Eye (tissue), 1 donor: ENCODE measurements at places on chromosomes 11 and 22.

DNA sequence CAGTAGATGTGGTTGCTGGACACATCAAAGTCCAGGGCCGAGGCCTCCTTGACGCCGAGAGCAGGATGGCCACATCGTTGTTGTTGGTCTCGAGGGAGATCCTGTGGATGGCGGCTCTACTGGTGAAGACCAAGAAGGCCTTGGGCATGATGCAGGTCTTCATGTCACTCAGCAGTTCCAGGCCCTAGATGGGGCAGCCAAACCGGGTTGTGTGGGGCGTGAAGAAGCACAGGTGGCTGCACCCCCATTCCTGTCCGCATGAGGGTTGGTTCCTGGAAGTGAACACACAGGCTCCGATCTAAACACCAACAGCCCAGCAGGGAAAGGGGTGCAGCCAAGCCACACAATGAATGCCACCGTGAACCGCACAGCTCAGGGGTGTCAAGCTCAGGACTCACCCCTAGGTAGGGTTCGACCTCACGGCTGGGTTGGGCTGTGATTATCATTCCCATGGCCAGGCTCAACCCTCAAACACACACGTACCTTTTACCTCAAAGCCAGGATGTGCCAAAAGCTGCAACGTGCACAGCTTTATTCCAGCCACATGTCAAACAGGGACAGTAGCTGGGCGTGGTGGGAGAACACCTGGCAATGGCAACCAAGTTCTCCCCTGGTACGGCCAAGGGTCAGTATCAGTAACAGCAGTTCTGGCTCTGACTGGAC is 132.3 kb downstream of the CRYBB2 start:
- no peak for DNase-seq

DNA sequence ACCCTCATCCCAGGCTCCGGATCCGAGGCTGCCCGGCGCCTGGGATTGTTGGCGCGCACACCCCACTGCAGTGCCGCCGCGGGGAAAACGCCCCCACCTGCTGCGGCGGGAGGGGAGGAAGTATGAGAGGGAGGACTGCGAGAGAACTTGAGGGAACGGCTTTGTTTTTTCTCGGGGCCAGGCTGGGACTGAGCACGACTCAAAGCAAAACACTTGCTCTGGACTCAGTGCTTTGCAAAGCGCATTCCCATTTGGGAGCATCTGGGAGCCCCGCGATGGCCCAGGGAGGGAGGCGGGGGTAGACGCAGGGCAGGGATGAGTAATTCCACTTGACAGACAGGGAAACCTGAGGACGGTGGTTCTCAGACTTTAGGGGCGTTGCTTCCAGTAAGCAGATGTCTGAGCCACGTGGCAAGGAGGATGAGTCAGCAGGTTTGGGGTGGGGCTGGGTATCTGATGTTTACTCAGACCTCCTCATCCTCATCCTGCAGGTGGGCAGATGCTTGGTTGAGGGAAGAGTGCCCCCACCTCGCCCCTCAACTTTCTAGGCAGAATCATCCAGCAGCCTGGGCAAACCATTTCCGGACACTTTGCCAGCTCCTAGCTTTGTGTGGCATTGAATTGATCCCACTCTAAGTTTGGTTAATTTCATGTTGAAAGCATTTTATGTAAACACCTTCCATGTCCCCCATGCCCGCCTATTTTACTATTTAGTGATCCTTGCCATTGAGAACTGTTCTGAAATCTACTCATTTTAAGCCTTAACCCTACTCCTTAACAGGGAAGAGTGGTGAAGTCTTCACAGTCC is 1.5 kb downstream of the MIAT start:
- peak; percentile 91 for DNase-seq

DNA sequence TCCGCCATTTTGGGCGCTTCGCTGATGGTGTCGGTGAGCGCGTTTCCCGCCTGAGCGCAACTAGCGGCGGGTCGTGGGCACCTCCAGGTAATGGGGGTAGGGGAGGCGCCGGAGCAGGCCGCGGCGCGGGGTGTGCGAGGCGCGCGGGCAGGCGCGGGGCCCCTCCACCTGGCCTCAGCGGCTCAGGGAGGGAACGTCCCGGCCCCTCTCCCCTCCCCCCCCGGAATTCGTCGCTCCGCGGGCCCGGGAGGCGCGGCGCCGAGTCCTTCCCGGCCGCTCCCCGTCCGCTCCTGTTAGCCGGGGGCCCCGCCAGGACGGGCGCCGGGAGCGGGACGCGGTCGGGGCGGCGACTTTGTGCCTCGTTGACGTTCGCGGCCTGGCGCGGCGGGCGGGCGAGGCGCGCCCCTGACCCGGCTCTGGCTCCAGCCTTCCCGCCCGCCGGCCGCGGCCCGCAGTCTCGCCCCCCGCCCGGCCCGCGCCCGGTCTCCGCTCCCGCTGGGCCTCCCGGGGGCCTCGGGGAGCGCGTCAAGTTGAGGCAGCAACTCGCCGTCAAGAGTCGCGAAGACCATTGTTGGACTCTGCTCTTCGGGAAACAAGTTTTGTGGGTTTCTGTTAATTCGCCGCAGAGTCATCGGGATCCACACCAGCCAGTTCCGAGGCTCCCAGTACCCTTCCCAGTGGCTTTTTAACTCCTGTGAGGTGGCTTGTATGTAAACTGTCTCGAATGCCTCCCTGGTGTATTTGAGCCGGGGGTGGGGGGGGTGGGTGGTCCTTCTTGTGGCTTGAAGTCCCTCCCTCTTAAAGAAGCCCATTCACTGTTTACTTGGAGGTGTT is at the start of gene PPP6R3:
Gene PPP6R3, plus strand, starts transcription at position 12 of the 834 bp plus-strand sequence. CDS start 76,913 bp downstream, outside the sequence.
- peak; percentile 66 for DNase-seq

GRCh38 chr22:25105817-25106650 is 93.6 kb upstream of the CRYBB3 start:
- DNase-seq, result no peak

DNA sequence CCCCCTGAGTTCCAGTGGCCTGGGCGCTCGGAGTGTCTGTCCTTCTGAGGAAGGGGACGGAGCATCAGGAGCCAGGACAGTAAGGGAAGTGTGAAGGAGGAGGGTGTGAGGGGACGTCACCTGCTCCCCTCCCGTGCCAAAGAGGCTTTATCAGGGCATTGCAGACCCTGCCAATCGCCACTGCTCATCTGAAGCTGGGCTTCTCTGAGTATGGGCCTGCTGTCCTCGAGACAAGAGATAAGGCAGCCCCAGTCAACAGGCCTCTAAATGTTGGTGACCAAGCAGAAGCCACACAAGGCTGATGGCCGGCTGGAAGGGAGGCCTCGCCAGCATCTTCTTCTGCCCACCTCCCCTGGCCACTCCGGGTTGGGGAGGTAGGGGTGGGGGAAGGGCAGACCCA is 29.8 kb downstream of the LIF start:
- no peak for DNase-seq

- DNase-seq, result no peak
These were observed 54.7 kb upstream of the PRDM11 start for GRCh38 chr11:45091563-45092403.

- no peak for DNase-seq
These were observed 1.2 kb upstream of the TCIRG1 start for GRCh38 chr11:68037411-68038225.

DNA sequence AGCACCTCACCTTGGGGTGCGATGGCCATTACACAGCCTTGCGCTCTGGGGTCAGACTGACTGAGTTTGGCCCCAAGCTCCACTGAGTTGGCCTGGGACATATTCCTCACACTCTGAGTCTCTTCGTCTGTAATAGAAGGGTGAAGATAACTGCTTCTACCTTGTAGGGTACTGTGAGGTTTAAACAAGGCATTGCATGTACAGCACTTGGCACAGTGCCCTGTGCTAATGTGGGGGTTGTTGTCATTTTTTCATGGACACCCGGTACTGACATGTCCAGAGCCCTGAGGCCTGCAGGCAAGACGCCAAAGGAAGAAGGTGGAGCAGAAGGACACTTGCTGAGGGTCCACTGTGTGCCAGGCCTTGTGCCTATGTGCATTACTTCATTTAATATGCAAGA is 50.7 kb downstream of the OTOG start:
- no peak for DNase-seq

GRCh38 chr11:117300773-117301172 is 9.6 kb downstream of the BACE1-AS start:
- DNase-seq, result no peak

- no peak for DNase-seq
These were observed 96.7 kb upstream of the LUZP2 start for GRCh38 chr11:24400059-24400665.

GRCh38 chr11:66014804-66015453 is 3.1 kb downstream of the CST6 start:
- DNase-seq, result no peak

DNA sequence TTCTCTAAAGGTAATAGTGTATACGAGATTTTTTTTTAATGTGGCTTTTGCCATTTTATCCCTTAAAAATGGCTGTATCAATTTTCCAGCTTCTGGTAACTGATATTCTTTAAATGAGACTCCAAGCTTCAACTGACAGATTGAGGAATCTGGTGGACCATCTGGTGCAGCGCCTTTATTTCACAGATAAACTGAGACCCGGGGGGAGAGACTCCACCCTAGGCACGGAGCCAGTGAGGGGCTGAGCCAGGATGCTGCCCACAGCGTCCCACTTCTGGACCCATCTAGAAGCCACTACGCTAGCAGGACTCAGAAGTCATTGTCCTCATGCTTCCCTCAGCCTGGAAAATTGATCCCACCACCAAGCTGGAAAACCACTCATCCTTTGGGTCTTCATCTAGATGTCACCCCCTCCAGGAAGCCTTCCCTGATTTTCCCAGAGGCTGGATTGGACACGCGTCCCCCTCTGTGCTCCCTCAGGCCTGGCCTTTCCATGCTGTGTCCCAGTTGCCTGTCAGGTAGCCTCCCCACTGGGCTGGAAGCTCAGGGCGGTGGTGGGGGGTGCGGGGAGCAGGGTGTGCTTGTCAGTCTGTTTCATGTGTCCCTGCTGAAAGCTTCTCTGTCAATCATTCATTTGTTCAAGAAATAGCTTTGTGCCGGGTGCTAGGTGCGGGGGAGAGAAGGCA is 12.3 kb upstream of the CD5 start:
- no peak for DNase-seq

GRCh38 chr11:45176996-45177395 is 30.6 kb downstream of the PRDM11 start:
- no peak for DNase-seq

- no peak for DNase-seq
These were observed 36.0 kb upstream of the ACCSL start for GRCh38 chr11:44011797-44012196.

DNA sequence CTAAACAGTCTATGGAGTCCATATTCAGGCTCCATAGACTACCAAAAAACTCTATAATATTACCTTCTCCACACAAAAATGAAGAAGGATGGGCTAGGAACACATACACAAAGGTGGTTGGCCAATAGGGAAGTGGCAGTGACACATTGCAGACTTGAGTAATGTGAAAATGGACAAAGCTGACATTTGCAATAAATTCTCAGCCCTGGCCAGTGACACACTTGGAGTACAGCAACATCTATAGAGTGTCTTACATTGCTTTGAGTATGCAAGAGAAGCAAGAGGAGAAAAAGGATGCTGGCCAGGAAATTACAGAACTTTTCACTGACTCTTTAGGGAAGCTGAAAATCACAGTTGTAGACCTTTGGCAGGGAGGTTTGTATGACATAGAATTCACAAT is 7.3 kb upstream of the OR52W1 start:
- no peak for DNase-seq
